ENCODE measurements at places on chromosomes 1 and 21.

DNA sequence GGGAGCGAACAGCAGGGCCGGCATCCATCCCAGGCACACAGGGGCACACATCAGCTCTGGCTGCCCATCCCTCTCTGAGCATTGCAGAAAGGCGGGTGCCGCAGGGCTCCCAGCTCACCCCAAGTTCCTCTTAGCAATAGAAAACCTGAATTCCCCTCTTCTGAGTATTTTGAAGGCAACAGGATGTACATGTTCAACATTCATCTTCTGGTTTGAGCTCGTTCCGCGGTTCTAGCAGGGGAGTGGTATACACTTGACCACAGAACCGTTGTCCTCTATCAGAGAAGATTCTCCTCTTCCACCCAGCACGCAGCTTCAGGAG is 23.6 kb downstream of the ACTA1 start:
- no peak for DNase-seq

GRCh38 chr1:233086961-233087881 is 136.8 kb downstream of the NTPCR start:
- DNase-seq: no peak

- DNase-seq: no peak
These were observed 38.0 kb upstream of the TIAM1 start for GRCh38 chr21:31382060-31382459.

GRCh38 chr1:223008808-223009207 is 134.2 kb downstream of the TLR5 start:
- no peak for DNase-seq

- DNase-seq: no peak
These were observed 32.3 kb downstream of the TENT5C start for GRCh38 chr1:117638141-117638540.

GRCh38 chr1:213136190-213136917 is 85.3 kb downstream of the RPS6KC1 start:
- DNase-seq: no peak

DNA sequence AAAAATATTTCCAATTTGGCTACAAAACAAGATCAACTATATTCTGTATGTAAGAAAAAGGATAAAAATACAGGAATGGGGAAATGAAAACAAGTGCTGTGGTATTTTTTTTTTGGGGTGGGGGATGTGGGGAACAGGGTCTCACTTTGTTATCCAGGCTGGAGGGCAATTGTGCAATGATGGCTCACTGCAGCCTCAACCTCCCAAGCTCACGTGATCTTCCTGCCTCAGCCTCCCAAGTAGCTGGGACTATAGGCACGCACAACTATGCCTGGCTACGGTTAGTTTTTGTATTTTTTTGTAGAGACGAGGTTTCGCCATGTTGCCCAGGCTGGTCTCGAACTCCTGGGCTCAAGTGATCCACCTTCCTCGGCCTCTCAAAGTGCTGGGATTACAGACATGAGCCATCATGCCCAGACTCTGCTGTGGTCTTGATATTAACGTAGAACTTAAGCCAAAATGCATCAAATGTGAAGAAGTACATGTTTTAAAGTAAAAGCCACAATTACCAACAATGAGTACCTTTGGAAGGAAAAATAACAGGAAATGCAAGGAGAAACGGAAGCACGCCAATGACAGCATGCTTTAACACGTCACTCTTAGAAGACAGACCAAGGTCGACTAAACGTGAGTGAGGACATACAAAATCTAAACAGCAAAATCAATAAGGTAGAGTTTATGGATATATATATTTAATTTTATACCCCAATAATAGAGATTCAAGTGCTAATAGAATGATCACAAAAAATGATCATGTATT is 8.8 kb upstream of the ABCB10 start:
- DNase-seq: no peak

DNA sequence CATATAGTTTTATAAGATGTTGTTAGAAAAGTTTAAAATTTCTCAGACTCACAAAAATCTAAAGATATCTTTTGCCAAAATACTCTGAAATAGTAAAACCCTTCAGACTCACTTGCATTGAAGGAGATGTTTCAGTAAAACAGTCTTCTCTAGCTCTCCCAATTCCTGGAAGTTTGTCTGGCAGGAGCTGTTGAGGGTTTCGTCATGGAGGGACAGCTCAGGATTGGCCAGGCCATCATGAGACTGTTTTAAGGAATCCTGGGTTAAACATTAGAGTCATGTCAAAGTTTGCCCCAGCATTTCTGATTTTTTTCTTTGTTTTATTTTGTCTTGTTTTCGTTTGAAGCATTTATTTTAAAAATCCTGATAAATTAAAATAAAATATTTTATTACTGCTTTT is 293.8 kb upstream of the PBX1 start:
- no peak for DNase-seq

- DNase-seq: no peak
These were observed 24.6 kb downstream of the GALNT2 start for GRCh38 chr1:230091473-230092231.

DNA sequence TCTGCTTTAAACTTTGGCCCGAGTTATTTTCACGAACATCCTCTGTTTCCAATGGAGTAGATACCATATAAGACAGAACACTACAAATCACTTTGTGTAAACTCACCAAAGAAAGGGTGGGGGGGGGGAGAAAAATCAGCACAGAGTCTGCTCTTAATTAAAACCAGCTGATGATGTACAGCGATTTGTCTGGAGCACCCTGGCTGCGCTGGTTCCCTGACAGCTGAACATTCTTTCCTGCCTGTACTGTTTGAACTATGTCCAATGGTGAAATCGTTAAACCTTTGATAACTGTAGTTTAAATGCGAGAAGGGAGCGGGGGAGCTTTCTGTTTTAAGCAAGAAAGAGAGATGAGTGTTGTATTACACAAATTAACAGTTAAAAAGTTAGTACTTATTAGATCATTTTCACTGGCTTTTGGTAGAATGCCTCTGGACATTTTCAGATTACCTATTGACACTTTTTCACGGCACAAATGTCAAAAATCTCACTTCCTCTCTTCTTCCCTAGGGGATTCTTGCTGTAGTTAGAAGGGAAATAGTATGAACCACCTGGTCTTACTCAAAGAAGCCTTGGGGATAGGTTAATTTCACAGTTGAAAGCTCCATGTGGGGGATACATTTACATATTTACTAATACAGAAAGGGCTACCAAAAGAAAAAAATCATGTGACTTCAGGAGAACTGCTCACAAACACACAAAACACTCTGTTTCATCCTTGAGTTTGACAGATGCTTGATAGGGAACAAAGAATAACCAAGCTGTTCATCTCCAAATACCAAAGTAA is 140.2 kb upstream of the RUNX1 start:
- no peak for DNase-seq

DNA sequence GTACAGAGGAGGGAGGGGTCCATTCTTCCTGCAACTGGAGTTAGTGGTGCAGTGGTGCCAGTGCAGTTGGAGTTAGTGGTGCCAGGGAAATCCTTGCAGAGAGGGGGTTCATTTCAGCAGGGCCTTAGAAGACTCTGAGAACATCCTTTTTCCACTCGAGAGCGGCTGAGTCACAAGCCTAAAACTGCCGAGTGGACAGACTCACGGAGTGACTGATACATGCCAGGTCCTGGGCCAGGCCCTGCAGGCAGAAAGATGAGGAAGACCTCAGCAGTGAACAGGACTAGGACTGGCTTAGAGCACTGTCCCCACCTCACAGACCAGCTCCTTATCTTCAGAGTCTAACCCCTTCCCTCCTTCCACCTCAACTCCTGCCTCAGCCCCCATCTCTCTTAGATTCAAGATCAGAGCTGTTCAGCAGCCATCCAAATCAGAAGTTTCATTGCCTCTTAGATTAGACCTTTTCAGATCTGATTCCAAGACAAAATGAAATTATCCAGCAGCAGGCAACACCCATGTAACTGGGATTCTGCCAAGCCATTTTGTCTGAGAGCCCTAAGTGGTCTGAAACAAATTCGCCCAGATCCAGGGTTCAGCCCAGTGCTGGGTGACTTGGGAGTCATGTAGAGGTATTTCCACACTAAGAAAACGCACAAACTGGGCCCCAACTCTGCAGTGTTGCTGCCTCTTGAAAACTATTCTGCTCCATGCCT is 12.7 kb upstream of the IKBKE start:
- no peak for DNase-seq

GRCh38 chr1:27868932-27869718 is 3.2 kb upstream of the THEMIS2 start:
- peak; percentile 46 for DNase-seq

DNA sequence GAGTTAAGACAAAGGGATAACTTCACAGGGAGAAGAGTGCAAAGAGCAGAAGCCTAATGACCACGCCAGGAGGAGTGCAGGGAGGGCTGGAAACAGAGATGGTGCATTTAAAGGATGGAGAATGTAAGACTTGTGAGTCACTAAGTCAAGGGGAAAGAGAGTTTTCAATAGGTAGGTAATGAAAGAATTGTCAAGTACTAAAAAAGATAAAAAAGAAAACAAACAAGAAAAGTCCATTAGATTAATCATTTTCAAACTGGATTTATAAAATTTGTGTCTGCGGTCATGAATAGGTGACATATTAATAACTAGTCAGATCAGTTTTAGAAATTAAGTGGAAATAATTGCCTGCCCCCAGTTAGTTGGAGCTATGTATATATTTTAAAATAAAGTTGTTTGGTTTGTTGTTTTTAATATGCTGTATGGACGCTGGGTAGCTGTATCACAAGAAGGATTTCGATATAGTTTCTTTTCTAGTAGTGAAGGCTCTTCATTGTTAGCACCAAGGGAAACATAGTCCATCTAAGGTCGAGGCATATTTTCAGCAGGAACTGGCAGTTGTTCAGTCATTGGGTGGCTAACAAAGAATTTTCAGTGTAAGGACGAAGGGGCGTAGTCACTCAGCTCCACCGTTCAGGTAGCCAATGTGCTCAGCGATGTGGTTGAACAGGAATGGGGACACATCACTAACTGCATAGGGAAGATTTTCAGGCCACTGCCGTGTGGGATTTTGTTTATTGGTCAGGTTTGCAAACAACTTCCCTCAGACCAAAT is 203.0 kb downstream of the TGFB2 start:
- no peak for DNase-seq

DNA sequence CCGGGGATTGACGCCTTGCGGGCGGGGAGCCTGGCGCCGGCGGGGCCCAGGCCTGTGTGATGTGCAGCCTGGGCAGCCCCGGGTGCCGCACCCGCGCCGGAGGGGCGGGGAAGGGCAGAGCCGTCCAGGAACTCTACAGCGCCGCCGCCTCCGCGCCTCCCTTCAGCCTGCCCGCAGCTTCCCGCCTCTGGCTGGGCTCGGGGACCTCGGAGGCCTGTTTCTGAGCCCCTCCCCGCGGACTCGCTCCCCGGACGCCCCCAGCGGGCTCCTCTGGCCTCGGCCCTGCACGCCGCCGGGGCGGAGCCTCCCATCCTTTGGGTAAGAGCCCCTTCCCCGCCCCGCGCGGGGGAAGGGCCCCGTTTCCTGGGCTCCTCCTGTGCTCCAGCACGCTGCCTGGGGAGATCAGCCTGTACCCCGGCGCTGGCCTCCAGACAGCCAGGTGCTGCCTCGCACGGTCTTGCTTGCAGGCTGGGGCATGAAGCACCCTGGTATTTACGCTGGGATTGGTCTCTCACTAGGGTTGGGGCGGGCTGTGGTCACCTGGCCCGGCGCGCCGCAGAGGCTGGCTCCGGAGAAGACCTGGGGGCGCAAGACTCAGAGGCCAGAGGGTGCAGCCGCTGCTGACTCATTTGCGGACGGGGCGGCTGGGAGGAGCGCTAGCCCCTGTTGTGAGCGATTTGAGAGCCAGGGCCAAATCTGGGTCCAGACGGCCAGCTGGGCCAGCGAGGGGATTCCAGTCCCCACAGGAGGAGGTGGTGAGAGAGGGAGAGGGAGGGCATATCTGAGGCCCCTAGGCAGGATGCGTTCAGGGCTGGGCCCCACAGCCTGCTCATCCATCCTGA is 5.7 kb upstream of the ACOT11 start:
- DNase-seq: peak; percentile 35

DNA sequence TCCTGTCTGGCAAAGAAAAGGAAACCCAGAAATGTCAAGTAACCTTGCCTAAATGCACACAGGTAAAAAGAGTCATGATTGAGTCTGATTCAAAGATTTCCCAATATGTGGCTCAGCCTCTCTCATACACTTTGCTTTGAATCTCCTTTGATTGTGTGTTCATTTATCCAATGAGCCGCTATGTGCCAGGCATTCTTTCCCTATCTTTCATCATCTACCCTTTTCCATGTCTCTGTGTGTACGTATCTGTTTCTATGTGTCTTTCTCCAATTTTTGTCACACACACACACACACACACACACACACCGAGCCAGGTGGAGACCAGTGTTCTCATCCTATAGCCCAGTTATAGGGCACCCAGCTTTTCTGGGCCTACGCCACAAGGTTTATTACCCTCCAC is 35.7 kb upstream of the BCL9 start:
- DNase-seq: no peak

GRCh38 chr1:98176936-98177335 is 256.1 kb upstream of the DPYD start:
- no peak for DNase-seq

- no peak for DNase-seq
These were observed 447.5 kb downstream of the NEGR1 start for GRCh38 chr1:71834601-71835441.

DNA sequence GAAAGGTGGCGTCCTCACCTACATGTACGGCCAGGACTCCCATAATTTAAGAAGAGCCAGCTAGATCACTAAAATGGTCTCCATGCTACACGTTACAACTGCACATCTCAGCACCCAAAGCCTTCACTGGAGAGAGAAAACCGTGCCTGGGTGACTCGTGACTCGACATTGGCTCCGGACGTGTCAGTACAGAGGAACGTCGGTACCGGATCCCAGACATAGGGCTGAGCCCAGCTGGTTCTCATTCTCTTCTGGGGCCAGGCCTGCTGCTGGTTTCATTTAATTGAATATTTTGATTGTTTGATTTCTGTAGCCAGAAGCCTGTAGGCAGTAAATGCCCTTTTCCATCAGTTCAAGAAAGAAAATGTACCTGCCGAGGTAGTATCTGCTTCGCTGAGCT is 93.1 kb downstream of the HHIPL2 start:
- DNase-seq: no peak
